NCI-H1436 treated with DMSO at 0.1 percent for 48 hours (cell line): ENCODE measurements at places on chromosomes 2 and 18.

- DNase-seq = no peak
These were observed 50.7 kb upstream of the HNRNPA3 start for GRCh38 chr2:177161741-177162460.

GRCh38 chr18:32420084-32420750, 50.5 kb downstream of the GAREM1 start:
- DNase-seq = no peak

DNA sequence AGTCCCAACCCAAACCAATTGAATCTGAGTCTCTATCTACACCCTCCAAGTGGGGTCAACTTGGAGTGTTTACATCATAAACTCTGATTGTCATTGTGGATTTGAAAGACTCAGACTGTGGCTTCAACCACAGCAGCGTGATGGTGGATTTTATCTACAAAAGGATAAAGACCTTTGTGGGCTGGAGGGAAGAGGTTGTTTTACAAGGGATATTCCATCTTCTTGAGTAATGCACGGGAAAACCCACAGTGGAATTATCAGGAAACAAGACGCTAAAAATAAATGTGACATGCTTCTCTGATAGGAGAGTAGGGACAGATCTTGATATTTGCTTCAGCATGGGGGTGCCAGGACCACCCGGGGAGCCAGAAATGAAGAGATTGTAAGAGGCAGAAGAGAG, 93.5 kb downstream of the LPIN1 start:
- no peak for DNase-seq

- peak; percentile 12 for DNase-seq
These were observed 105.2 kb downstream of the NETO1 start for GRCh38 chr18:72762515-72763122.

- no peak for DNase-seq
These were observed 64.9 kb downstream of the ACTR2 start for GRCh38 chr2:65292461-65293011.

DNA sequence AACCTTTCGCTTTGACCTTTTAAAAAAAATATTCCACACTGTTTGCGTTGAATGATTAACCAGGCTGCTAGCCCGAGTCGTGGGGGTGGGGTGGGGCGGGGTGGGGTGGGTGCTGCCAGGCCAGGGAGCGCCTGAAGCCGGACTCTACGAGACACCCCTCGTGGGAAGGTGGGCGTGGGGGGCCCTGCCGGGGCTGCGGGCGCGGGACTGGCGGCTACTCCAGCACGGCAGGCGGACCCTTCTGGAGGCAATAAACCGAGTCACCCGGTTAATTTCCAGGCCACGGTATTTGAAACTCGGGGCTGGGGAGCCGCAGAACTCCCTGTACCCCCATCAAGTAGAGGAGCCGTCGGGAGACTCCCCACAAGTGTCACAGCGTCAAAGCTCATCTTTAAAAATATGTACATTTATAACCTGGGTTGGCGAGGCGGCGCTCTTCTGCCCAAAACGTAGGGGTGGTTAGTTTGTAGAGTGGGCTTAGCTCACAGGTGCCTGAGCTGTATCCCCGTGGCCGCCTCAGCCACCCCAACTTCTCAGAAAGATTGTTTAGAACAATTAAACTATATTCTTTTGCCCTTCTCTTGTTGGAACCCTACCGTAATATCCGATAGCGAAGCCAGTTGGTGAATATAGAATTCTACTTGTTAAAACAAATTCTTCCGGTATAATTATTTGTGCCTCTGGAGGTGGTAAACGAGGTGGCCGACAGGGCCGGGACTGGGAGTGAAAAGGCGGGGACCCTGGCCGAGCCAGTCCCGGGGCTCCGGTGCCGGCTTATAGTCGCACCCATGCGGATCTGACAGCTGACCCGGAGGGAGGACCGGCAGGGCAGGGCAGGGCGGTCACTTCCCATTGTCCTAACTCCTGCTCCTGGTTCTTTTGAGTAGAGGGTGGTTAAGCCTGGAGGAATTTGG, 1.4 kb downstream of the B3GNT2 start:
- no peak for DNase-seq

GRCh38 chr2:64516651-64517510, 7.2 kb upstream of the AFTPH start:
- no peak for DNase-seq

- DNase-seq = no peak
These were observed 91.7 kb upstream of the SPTBN1 start for GRCh38 chr2:54364409-54364808.

- DNase-seq = no peak
These were observed 37.7 kb downstream of the PSD4 start for GRCh38 chr2:113211226-113212105.
